ENCODE measurements at places on chromosomes 4 and X. TPM values are rescaled to one million over a fixed set of nuclear protein-coding genes. Genes with fewer than 3 reads are reported as not detected.

- DNase-seq, result no peak
These were observed 79.6 kb downstream of the MGST2 start for GRCh38 chr4:139745111-139745639.

DNA sequence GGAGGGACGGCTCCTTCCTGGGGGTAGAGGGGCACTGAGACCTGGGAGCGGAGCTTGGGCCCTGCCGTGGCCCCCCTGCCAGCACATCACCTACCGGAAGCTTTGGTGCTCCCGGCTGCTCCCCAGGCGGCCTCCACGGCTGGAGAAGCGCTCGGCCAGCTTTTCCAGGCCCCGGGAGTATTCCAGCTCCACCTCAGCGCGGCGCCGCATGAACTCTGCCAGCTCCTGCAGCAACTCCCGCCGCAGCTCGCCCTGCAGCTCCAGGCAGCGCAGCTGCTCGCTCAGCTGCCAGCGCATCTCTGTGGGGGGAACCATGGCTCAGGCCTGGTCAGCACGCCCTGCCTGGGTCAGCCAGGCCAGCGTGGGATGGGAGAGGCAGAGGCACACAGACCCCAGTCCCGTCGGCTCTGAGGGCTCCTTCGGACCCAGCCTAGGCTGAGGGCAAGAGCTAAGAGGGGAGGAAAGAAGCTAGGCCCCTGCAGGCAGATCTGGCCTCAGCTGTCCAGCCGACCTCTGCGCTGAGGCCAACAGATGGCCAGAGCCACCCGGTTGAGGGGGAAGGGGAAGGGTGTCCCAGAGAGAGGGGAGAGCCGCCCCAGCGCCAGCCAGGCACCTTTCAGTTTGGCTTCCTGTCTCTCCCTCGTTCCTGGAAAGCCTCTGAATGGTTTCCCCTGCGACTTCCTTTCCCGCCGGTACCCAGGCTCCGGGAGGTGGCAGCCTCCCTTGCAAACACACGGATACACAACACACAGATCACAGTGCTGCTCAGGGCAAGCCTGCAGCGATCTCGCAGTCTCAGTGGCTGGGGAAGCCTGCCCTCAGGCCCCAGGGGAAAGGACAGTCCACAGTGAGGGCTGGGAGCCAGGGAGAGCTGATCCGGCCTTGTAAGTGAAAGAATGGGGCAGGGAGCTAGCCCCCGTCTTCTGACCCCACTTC is 4.3 kb downstream of the ARHGAP4 start:
- DNase-seq, result no peak

DNA sequence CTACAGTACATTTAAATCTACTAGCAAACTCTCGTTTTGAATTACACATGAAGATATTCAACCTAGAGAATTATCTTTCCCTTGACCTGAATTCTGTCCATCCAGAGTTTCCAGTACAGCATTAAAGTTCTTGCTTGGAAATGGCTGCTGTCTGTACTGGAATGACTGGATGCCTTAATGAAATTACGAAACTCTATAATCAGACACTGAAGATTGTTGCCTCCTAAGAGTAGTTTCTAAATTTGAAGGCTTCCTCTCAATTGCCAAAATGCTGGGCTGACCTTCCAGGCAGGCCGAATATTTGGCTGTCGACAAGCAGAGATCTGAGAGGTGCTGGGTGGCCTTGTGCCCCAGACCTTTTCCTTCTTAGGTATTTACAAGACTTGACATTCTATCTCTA is 215.1 kb upstream of the GPC4 start:
- no peak for DNase-seq

DNA sequence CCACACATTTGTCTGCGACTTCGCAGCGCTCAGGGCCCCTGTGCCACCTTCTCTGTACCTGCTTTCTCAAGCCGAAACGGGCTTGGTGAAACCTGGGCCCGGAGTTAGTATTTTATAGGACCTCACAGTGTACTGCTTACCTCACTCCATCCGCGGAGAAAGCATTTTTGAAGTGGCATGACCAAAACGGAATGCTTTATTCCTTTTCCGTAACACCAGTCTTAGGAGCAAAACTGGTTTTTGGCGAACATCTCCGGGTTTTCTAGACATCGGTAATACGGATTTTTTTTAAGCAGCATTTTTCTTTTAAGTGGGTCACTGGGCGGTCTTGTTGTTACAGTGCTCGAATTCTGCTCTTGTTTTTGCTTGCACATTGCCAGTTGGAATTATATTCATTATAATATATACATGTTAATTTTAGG is 3.6 kb downstream of the ZIC3 start:
- no peak for DNase-seq

DNA sequence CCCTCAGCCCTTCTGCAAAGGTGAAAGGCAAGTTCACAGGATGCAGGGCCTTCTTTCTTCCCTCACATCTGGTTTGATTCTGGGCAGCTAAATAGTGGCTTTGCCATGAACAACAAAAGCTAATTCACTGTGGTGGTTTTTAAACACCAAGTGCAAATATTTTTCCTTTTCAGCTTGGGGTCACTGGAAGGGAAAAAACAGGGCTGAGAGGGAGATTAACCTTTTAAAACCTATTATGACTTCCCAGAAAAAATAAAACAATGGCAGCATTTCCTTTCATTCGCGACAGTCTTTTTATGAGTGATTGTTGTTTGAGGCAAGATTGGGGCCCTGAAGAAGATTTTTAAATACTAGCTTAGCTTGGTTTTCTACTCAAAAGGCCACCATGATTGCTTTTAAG is 103.7 kb upstream of the SCML1 start:
- DNase-seq, result no peak

DNA sequence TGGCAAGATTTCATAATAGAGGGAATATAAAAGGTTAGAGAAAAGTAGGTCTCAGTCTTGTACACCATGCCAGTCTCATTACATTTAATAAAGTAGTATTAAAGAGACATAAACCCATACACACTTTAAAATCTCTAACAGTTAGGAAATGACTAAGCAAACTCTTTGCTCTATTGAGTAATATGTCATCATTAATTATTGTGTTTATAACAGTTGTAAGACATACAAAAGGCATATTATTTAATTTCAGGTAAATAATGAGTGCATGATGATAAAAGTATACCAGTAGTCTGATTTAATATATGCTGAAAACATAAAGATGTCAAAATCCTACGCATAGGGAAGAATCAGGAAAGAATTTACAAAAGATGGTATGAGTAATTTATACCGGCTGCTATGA is 31.0 kb upstream of the FGG start:
- no peak for DNase-seq

DNA sequence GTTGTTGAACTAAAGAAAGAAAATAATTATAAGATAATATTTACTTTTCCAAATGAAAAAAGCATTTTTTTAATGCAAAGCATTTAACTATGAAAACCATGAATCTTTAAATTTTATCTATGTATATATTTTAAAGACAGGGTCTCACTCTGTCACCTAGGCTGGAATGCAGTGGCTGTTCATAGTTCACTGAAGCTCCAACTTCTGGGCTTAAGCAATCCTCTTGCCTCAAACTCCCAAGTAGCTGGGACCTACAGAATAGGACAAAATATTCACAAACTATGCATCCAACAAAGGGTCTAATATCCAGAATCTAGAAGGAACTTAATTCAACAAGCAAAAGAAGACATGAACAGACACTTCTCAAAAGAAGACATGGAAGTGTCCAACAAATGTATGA is 55.9 kb upstream of the ALB start:
- no peak for DNase-seq

GRCh38 chr4:124854968-124855367 is 142.4 kb upstream of the ANKRD50 start:
- no peak for DNase-seq

- DNase-seq, result no peak
These were observed 14.3 kb downstream of the EPHA5 start for GRCh38 chr4:65656008-65656407.

DNA sequence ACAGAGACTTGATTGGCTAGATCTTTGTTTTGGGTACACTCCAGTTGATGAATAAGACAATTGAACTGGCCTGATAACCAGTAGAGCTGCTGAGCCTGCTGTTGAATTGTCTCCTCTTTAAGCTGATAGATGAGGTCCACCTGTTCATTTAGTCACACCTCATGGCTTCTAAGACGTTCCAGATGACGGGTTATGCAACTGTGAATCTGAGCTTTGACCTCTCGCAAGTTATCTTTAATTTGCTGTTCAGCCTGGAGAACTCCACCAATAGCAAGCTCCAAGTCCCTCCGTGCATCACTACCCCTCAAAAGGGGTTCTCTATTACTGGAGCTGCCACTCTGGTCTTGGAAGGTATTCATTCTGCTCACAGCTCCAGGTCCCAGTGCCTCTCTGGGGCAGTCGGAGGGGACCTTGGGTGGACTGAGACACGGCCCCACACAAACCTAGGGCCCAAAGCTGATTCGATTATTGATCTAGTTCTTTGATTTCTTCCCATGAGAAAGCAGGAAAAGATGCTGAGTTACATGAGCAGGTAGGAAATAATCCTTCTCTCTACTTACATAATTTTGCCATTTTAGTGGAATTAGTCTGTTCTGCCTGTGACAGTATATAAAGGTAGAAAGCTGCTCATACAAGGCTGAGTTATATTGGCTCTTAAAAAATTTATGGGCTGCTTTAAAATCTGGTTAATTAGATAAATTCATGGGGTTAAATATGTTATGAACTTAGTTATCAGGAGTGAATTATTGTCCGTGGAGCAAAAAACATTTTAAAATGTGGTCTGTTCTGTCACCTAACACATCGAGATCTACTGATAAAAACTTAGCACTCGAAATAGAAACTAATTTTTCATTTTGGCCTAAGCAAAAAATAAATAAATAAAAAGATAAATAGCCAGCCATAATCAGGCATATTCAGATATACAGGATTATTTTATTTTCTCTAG is 6.8 kb downstream of the MMAA start:
- DNase-seq, result no peak

GRCh38 chrX:96314985-96315384 is 369.7 kb upstream of the DIAPH2 start:
- DNase-seq, result no peak

- DNase-seq, result no peak
These were observed 148.1 kb downstream of the NWD2 start for GRCh38 chr4:37392521-37393255.

DNA sequence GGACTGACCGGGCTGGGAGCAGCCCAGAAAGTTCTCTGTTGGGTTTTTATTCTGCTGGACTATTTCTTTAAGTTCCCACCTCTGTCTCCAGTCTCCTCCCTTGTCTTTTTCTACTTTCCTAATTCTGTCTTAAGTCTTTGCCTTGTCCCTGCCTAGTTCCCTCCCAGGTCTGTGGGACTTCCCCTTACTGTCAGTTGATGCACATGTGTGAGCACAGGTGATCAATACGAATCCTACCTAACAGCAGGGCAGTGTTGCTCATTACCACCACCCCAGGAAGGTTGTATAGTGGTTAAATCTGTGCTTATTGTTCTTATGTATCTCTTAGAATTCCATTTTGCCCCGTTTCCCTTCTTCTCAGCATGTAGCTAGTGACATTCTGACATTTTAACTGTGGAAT is 62.1 kb downstream of the GALNTL6 start:
- DNase-seq, result no peak

- DNase-seq, result no peak
These were observed 4.8 kb downstream of the AREG start for GRCh38 chr4:74449571-74450297.

GRCh38 chrX:81377329-81377728 is 175.4 kb downstream of the SH3BGRL start:
- DNase-seq, result no peak

DNA sequence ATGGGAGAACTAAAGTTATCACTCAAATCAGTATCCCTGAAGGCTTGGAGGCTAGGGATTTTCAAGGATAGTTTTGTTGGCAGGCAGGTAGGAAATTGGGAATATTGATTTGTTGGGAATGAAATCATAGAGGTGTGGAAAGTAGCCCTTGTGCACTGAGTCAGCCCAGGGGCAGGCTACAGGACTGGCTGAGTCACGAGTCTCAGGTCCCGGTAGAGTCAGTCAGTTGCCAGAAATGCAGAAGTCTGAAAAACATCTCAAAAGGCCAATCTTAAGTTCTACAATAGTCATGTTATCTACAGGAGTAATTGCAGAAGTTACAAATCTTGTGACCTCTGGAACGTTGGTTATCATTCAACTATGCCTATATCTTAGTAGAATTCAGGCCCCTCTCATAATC is 153.1 kb downstream of the GC start:
- DNase-seq, result no peak

- DNase-seq, result no peak
These were observed 138.8 kb upstream of the DCAF8L1 start for GRCh38 chrX:28120072-28120471.

ETDA gene
- not detected for total RNA-seq

CTAG1B gene
- not detected for total RNA-seq

HAND2 gene
- not detected for total RNA-seq
